ENCODE measurements at places on chromosomes 13 and 19. TPM values are rescaled to one million over a fixed set of nuclear protein-coding genes. Genes with fewer than 3 reads are reported as not detected.

- DNase-seq, result no peak
Measured at GRCh38 chr19:50510121-50510670, 795 bp downstream of the JOSD2 start.

DNA sequence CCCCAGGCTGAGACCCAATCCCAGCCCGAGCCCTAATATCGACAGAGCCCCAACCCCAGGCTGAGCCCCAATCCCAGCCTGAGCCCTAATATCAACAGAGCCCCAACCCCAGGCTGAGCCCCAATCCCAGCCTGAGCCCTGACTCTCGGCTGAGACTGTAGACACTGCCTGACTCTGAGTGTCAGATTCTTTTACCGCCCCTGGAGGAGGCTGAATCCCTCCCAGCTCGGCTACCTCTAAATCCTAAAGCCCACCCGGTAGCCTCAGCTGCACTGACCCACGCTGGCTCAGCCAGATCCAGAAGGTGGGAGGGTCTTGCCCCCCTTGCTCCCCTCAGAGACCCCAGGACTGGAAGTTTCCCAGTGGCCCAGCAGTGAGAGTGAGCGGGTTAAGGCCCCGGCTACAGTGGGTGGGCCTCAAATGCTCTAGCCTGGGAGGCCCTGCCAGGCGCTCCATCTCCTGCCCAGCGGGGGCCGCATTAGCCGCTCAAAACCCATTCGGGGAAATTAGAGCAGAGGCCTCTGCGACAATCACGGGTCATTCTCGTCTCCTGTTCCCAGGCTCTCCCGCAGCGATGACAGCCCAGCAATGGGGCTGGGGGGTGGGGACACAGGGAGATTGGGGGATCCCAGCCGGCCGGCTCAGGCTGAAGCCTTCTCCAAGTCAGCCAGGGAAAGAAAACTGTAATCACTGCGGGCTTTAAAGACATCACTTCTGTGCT lies 43.8 kb downstream of the ZNRF4 start:
- DNase-seq, result no peak

DNA sequence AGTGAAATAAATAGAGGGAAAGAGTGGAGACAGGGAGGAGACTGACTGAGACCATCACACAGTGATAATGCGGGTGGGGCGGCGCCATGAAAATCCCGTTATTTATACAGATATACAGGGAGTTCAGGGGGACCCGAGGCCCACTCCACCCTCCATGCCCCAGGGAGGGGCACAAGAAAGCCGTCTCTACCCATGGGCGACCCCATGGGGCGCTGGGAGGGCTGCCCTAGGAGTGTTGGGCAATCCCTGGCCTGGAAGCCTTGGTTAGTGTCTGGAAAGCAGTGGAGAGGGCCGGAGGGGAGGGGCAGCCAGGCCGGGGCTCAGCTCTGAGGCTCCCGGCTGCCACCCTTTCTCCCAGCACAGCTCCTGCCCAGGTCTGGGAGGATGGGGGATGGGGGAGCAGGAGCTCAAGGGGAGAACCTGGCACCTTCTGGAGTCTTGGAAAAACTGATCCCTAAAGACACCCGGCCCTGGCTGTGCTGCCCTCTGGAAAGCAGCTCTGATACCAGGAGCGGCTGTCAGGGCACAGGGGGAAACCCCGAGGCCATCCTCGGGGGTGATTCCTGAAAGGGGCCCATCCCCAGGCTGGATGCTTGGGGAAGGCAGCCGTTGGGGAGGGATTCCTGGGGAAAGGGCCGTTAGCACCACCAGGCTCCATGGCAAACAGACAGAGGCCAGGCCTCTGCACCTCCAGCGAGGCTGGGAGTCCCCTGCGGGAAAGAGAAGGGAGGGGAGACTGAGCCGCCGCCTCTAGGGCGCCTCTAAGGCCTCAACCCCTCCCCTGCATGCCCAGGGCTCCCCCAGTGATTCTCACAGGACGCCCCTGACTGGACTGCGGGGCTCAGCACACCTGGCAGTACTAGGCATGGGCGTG lies 3.0 kb upstream of the PRKD2 start:
- no peak for DNase-seq

DNA sequence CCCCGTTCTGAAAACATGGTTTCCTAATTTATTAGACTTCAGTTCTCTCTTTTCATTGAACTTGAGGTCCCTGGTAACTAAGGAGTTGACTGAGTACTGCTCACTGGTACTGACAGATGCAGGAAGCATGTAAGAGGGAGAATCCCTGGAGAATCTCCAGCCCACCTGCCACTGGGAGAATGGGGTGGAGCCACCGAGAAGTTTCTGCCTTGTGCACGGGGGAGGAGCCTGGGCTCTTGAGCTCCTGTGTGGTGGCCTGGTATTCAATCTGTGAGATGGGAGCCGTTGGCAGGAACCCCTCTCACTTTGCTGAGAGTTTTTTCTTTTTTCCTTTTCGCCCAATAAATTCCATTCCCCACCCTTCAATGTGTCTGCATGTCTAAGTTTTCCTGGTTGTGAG lies 13.2 kb upstream of the AKAP11 start:
- DNase-seq, result no peak

- no peak for DNase-seq
Measured at GRCh38 chr19:45852145-45852750, 10.7 kb downstream of the SYMPK start.

DNA sequence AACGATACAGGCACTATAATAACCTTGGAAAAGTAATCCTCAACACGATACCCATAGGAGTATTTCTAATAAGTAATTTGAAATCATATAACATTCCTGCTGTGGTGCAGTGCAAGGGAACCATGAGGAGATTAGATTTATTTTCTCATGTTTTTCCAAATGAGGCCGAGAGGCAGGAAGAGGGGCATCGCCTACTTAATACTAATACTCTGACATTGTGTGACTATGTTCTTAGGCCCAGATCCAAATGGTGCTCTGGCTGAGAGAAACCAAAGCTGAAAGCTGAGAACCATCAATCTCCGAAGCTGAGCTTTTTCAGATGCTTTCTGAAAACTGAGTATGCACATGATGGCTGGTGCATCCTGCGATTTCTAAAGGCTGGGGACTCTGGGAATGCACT lies 248.0 kb upstream of the MAB21L1 start:
- DNase-seq, result no peak

DNA sequence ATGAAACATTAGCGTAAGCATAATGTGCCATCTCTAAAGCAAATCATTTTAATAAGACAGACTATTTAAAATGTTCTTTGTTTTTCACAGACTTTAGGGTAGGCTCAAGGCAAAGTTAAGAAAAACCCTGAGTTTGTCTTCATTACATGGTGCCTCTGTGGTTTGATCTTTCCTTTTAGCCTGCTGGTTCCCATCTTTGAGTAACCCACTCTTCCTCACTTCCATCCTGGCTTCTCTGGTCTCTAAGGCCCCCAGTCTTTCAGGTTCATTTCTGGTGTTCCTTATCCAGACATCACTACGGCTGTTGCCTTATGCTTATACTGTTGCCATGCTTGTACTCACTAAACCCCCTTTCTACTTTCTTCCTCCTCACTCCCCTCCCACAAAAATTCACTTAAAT lies 38.4 kb downstream of the DACH1 start:
- no peak for DNase-seq

ZNF576 gene
- total RNA-seq, result 14.9 TPM

GPR12 gene
- not detected for total RNA-seq

ZNF626 gene
- total RNA-seq, result 11.3 TPM

PHLDB3 gene
- total RNA-seq, result 13.1 TPM

C19orf53 gene
- 141 TPM for total RNA-seq

IRGC gene
- total RNA-seq, result not detected

C19orf25 gene
- 28.7 TPM for total RNA-seq

MBD3L3 gene
- total RNA-seq, result not detected

OXGR1 gene
- not detected for total RNA-seq
